ENCODE measurements at places on chromosomes 16 and 17. TPM values are rescaled to one million over a fixed set of nuclear protein-coding genes. Genes with fewer than 3 reads are reported as not detected.

DNA sequence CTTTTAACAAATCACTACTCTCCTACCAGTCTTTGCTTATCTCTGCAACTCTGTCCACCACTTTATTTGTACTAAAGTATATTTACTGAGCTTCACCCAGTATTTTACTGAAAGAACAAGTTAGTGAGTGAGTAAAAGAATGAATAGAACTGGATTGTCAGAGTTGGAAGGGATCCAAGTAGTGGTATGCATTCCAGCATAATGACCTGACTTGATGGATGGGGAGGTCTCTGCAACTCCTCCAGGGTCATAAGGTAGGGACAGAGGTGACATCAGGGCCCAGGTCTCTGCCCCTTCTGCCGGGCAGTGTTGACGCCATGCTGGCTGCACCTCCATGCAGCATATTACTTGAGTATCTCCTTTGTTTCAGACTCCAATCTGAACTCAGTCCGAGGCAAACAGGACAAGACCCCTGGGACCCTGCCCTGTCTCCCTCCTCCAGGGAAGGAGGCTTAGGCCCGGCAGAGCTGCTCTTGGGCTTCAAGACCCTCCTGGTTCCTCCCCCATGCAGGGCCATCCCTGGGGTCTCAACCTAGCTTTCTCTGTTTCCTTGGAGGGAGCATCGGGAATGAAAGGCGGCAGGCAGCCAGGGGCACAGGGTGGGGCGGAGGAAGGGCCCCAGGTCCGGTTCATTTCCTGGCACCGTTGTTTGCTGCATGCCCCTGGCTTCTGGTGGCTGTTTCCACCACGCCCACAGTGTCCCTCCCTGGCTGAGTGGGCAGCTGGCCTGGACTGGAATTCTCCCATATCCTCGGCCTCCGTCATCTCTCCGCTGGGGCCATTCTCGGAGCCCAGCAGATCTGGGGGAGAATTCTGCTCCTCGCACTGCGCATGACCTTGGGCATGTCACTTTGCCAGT lies 12.4 kb upstream of the ITGA3 start:
- H3K27me3 ChIP-seq = no peaks in the 10 kb centered on the region
- H3K36me3 ChIP-seq = no peaks in the 10 kb centered on the region
- H3K4me3 ChIP-seq = no peak overlapping the region
- peaks cover 5% of the 10 kb centered on the region for H3K4me1 ChIP-seq
- DNase-seq = no peak
- no peak overlapping the region for H3K27ac ChIP-seq

GRCh38 chr16:81366316-81366932 lies 51.7 kb downstream of the GAN start:
- no peak overlapping the region for H3K4me3 ChIP-seq
- H3K4me1 ChIP-seq = no peaks in the 10 kb centered on the region
- H3K27ac ChIP-seq = no peak overlapping the region

Gene STAC2
- 0.13 TPM for total RNA-seq

GRCh38 chr17:3978421-3979289 lies 14.4 kb upstream of the ATP2A3 start:
- no peak overlapping the region for H3K4me3 ChIP-seq
- H3K27me3 ChIP-seq = no peaks in the 10 kb centered on the region
- no peak for DNase-seq
- no peaks in the 10 kb centered on the region for H3K4me1 ChIP-seq
- no peak overlapping the region for H3K27ac ChIP-seq
- H3K36me3 ChIP-seq = no peaks in the 10 kb centered on the region

DNA sequence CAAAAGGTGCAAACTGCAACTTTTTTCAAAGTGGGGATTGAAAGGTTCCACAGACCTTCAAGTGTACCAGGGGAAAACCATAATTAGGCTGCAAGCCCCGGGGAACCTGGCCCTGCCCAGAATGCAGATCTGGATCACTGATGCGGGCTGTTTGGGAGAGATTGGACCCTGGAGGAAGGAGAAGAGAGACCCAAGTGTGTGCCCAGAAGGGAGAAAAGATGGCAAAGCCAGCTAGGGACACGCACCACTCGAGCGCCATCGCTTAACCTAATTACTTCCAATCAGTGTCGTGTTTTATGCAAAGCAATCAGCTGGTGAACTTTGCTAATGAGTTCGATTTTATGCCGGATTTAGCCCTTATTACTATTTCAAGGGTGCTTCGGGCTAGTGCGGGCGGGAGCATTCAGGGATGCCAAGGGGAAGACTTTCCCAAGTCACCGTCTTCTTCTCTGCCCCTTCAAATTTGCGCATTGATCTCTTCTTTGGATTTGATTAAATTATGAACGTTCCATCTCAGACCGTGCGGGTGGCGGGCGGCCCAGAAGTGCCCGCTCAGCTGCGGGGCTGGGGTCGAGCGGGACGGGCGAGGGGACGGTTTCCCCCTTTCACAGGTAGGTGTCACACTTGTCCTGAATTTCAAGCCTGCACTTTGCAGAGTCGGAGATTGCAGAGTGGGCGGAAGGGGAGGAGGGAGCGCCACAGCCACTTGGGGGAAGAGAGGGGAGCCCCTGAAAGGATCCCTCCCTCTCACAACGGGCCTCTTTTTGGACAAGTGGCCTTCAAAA lies 4.0 kb downstream of the IRX5 start:
- no peak overlapping the region for H3K27ac ChIP-seq
- H3K4me1 ChIP-seq = peaks cover 37% of the 10 kb centered on the region
- H3K36me3 ChIP-seq = no peaks in the 10 kb centered on the region
- peak; percentile 86 for DNase-seq

DNA sequence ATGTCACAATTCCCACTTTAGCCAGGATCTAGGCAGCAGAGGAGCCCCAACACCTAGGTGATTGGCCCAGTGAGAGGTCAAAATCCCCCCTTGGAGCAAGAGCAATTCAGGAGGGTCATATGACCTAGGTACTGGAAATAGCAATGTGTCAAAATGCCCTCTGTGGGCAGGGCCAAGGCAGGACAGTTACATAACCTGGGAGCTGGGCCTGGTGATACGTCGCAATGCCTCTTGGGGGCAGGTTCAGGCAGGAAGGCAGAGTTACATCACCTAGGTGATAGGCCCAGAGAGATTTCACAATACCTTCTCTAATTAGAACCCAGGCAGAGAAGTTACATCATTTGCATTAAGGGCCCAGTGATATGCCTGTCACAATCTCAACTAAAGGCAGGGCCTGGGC lies 1906.3 kb downstream of the TP53TG3F start:
- H3K4me1 ChIP-seq = no peaks in the 10 kb centered on the region
- DNase-seq = no peak
- H3K36me3 ChIP-seq = no peaks in the 10 kb centered on the region
- no peaks in the 10 kb centered on the region for H3K27me3 ChIP-seq
- H3K4me3 ChIP-seq = no peak overlapping the region

Gene MYL11
- total RNA-seq = 0.68 TPM

DNA sequence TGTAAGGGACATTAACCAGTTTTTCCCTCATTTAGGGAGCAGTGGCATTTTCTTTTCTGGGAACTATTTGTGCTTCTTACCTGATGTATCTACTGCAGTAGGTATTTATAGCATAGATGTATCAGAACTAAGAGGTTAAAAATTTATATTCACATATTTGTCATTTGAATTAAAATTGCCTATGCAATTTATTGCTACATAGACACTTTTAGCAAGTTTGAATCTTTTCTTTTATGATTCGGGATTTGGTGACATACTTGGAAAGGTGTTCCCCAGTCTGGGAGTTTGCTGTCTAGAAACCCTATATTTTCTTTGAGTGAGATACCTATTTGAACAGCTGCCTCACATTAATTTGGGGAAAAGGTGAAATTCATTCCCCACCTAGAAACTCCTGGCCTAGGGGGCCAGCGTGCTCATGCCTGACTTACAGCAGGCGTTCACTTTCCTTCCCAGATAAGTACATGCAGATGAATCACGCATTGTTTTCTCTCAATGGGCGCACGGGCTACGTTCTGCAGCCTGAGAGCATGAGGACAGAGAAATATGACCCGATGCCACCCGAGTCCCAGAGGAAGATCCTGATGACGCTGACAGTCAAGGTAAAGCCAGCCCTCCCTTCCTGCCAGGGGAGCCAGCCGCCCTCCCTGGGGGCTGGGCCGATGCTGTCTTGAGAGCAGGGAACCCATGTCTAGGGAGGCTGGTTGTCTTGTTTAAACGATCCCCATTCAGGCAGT lies 73.8 kb downstream of the SDR42E1 start:
- no peaks in the 10 kb centered on the region for H3K27me3 ChIP-seq
- no peak overlapping the region for H3K27ac ChIP-seq
- peaks cover 39% of the 10 kb centered on the region for H3K4me1 ChIP-seq
- no peak overlapping the region for H3K4me3 ChIP-seq

Gene PRKCB
- 5.0 TPM for total RNA-seq

- H3K27me3 ChIP-seq = peaks cover 100% of the 10 kb centered on the region
- H3K4me3 ChIP-seq = no peak overlapping the region
- H3K4me1 ChIP-seq = no peaks in the 10 kb centered on the region
- H3K36me3 ChIP-seq = no peaks in the 10 kb centered on the region
- no peak for DNase-seq
- no peak overlapping the region for H3K27ac ChIP-seq
Measured at GRCh38 chr17:48499735-48500434, 30.9 kb downstream of the HOXB1 start.

GRCh38 chr17:77217123-77217522 lies 76.4 kb downstream of the SEC14L1 start:
- no peaks in the 10 kb centered on the region for H3K27me3 ChIP-seq
- H3K36me3 ChIP-seq = no peaks in the 10 kb centered on the region
- DNase-seq = no peak
- no peaks in the 10 kb centered on the region for H3K4me1 ChIP-seq
- no peak overlapping the region for H3K4me3 ChIP-seq
- no peak overlapping the region for H3K27ac ChIP-seq

GRCh38 chr17:39123627-39124026 lies 27.8 kb downstream of the PLXDC1 start:
- no peak overlapping the region for H3K4me3 ChIP-seq
- DNase-seq = no peak
- H3K4me1 ChIP-seq = no peaks in the 10 kb centered on the region
- no peaks in the 10 kb centered on the region for H3K36me3 ChIP-seq
- no peaks in the 10 kb centered on the region for H3K27me3 ChIP-seq

Gene TMEM88
- total RNA-seq = 13.8 TPM
